NCI-H1105 (cell line): ENCODE measurements at places on chromosomes 2 and 18.

DNA sequence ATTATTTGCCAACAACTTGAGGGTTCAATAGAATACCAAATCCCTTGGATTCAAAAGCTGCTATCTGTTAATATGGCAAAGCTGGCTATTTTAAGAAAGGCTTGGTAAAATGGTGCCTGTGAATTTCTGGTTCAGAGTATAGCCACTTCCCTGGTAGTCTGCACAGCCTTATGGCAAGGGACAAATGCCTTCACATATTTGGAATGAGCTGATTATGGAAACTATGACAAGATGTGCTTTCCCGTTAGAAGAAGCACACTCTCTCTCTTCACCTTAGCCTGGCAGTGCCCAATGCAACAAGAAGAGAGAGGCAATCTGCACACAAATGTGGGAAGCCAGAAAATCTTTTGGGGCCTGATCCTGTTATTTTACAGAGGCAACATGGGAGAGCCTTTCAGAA is 47.5 kb upstream of the MAP3K20 start:
- no peak for DNase-seq

DNA sequence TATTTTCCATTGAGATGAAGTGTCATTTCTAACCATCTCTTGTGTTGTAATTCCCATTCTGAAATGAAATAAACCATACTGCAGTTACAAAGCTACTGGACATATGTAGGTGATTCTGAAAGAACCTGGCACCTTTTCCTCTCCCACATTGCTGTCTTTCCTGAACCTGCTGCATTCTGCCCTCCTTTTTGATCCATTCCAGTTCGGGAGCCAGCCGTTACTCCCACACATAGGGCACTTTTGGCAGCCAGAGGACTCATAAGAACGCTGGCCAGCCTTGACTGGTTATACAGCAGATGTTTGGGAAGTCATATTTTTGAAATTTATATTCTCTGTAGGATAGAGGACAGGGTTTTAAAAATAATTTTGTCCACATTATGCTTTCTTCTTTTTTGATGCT is 369.8 kb upstream of the CDH7 start:
- DNase-seq = no peak

- no peak for DNase-seq
Measured at GRCh38 chr2:181352158-181352557, 105.0 kb upstream of the ITGA4 start.

DNA sequence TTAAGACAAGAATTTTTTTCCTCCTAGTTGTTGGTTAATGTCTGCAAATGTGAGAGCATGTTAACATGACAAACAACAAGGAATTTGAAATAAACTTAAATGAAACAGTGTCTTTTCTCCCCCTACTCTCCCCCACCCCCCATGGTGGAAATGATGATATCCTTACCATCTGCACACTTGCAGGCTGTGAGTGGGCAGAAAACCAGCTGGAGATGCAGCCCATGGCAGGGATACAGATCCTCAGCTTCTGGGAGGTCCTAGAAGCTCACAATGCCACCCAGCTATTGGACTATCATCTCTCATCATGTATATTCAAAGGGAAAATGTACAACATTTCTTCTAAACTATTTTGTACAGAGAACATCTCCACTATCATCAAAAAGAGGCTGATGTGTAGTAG is 196.8 kb downstream of the SLC8A1 start:
- DNase-seq = no peak

- no peak for DNase-seq
Measured at GRCh38 chr2:132915812-132916549, 246.0 kb upstream of the LYPD1 start.

DNA sequence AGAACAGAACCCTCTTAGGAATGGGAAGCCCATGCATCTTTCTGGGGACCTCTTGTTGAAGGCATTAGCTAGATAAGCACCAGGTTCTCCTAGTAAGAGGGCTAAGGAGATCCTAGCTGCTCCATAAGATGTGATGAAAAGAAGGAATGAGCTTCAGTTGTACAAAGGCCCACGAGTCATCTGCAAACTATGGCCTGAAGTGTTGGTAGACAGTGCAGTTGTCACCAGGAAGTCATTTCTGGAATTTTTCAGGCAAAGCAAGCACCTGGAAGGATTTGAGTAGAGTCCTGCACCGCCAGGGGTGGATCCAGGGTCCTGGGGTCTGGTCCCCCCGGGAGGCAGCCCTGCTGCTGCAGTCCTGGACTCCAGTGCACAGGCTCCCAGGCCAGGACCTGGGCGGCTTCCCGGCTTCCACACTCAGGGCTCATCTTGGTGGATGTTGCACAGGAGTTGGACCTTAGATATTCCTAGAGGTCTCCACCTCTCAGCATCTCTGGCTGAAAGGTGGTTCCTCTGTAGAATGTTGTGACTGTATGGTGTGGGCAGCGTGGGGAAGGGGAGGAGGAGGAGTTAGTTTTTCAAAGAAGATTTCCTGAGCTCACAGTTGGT is 85.3 kb downstream of the LDLRAD4 start:
- no peak for DNase-seq

DNA sequence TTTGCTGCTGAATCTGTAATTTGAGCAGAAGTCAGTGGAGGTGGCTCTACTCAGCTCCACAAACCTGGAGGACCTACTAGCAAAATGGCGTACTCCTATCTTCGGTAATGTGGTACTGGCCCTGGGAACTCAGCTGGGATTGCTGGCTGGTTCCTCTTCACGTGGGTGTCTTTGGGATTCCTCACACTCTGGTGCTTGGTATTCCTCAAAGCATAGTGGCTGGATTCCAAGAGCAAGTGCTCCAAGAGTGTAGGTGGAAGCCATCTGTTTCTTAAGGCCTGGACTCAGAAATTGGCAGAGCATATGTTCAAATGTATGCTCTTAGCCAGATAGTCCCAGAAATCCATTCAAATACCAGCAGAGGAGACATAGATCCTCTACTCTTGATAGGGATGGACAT is 281.9 kb upstream of the CDH7 start:
- no peak for DNase-seq

GRCh38 chr18:75240433-75240832 is 29.8 kb downstream of the TSHZ1 start:
- no peak for DNase-seq

DNA sequence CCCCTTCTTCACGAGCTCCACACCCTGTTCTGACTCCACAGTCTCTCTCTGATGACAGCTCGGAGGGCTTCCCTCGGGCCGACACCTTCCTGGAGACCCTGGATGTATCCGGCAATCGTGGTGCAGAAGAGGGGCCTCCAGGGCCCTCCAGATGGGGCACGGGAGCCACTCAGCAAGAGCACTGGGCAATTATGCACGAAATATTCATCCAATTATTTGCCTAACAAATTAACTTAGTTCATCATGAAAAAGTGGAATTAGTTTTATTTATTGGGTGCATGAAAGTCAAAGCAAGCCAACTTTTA is 277.3 kb upstream of the HDAC4 start:
- no peak for DNase-seq

GRCh38 chr2:9889812-9890261 is 46.6 kb downstream of the TAF1B start:
- DNase-seq = no peak

GRCh38 chr2:109467701-109468100 is 146.1 kb downstream of the SEPTIN10 start:
- DNase-seq = no peak

DNA sequence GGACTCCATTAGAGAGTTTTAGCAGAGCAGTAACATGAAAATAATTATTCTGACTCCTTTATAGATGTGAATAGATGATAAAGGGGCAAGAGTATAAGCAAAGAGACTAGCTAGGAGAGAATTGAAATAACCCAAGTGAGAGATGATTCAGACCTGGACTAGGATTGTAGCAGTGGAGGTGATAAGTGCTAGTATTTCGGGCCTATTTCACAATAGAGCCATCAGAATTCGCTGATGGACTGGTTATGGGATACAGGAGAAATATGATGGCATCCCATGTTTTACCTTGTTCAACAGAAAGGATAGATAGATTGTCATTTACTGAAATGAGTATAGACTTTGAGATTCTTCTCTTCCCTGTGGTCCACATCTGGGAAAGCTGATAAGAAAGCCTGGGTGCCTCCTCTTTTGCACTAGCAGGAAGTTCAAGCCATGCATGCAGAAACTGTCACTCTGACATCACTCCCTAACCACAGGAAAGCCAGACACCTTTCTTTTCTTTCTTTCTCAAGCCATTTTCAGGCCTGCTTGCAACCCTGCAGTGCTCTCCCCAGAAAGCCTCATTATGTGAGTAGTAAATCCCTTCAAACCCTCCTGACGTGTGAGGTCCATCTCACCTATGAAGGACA is 25.3 kb downstream of the DYNAP start:
- no peak for DNase-seq

DNA sequence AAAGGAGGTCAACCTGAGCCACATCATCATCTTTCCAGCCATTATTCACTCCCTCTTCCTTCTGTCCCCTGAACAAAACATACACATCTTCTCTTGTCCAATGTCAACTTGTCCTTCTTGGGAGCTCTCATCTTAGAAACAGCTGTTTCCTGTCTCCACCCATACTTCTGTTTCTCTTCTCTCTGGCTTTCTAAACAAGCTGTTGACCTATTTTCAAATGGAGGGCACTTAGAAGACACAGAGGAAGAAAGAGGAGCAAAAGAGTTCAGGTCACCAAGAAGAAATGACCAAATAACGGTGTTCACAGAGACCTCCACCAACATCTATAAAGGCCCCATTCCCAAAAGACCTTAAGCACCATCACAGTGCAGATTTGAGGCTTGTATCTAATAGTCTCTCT is 355.9 kb upstream of the HNRNPA3 start:
- DNase-seq = no peak

GRCh38 chr2:109597283-109597682 is 16.5 kb downstream of the SEPTIN10 start:
- DNase-seq = no peak

GRCh38 chr2:211756266-211756665 is 782.3 kb downstream of the ERBB4 start:
- DNase-seq = no peak

GRCh38 chr2:176002688-176003210 is 682 bp upstream of the LNPK start:
- no peak for DNase-seq

- DNase-seq = no peak
Measured at GRCh38 chr2:102368461-102369109, 13.0 kb downstream of the IL18R1 start.
